ENCODE measurements at places on chromosomes 6 and 20.

DNA sequence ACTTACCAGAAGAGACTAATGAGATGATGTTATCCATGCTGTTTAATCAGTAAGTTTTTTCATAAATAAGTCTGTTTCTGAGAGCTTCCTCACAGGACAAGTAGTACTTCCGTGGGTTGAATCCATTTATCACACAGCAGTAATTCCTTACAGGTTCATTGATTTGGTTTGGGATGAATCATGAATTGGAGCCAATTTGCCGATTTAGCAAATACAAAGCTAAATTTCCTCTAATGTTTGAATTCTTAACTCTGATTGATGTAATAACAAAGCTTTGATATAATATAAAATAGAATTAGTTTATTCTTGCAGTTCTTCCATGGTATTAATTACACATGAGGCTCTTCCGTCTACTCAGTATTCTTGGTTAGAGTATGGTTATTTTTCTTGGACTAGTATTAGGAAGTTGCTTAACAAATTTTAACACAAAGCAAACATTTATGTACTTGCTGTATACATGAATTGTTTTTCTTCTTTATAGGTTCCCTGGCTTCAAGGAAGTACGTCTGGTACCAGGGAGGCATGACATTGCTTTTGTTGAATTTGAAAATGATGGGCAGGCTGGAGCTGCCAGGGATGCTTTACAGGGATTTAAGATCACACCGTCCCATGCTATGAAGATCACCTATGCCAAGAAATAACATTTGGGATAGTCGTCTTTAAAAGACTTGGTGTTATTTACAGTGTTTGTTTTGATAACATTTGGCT, 7.6 kb upstream of the OTOR start:
- DNase-seq = no peak

DNA sequence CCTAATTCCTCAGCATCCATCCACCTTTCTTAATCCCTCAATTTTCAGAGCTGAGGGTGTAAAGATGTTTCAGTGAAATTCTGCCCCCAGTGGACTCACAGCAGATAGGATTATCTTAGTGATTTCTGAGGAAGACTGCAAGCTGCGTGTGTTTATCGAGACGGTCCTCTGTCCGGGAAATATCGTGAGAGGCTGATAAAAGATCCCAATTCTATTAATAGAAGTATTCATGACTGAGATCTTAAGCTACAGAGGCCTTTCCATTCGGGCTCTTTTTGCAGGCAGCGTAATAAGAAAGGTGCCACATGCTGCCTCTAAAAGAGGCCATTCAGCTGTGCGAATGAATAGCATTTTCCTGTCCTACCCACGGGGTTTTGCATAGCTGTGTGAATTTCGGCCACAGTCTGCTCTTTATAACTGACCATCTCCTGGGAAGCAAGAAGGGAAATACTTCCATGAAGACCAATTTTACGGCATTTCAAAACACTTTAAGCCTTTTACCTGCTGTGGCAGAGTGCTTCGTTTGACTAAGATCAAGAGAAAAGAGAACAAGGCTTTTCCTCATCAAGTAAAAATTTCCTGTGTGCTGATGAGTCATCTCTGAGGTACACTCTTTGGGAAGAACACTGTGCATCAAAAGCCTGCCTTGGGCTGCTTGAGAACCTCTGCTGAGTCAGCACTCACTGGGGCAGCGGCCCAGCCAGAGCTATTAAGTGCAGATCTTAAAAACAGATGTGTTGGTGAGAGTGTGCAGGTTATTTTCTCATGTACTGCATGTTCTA, 208.8 kb downstream of the ARHGAP18 start:
- DNase-seq = no peak

- DNase-seq = no peak
These were observed 29.1 kb upstream of the C20orf203 start for GRCh38 chr20:32702706-32703425.

- no peak for DNase-seq
These were observed 152.3 kb upstream of the NEDD9 start for GRCh38 chr6:11384531-11385309.

DNA sequence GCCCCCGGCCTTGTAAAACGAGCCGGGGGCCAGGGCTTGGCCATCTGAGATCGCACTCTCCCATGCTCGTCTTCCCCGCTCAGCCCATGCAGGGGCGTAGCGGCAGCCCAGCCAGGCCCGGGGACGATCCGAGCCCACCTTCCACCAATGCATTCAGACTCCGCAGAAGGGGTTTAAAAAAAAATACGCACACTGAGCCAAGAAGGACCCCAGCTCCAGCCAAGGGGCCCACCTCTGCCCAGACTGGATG, 320 bp downstream of the GSTA4 start:
- DNase-seq = no peak

- no peak for DNase-seq
These were observed 191.3 kb upstream of the FOXA2 start for GRCh38 chr20:22775671-22776139.

DNA sequence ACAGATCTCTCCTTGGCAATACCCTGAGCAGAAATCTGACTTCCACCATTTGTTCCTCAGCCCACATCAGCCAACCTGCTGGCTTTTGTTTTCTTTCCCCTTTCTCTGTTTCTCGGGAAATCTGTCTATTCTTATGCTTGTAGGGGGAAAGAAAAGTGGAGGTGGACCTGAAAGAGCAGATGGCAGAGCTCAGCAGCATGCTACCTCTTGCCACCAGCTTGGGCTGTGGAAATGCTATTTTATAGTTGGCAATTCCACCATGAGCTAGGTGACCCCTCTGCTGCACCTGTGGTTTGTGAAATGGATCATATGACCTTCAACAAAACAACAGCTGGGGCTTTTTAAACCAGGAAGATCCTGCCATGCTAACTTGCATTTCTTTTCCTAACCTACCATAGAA, 6.8 kb upstream of the SPATS1 start:
- no peak for DNase-seq

GRCh38 chr6:68252632-68253031, 382.4 kb upstream of the ADGRB3 start:
- no peak for DNase-seq

DNA sequence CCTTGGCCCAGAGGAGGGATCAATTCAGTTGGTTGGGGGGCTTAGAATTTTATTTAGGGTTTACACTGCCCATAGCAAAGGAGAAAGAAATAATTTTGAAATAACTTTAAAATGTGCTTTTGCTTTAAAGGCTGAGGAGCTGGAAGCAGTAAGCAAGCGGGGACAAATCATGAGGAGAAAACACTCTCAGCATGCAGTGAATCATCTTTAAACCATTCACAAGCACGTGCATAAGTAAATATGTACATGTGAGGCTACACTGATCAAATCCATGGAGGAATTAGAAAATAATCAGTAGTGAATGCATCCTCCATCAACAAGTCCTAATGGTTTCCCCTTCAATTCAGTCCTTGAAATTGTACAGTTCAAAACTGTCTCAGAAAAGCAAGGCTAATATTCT, 181.0 kb downstream of the MTFR2 start:
- no peak for DNase-seq

- no peak for DNase-seq
These were observed 1.4 kb downstream of the ELOVL5 start for GRCh38 chr6:53347250-53347920.

DNA sequence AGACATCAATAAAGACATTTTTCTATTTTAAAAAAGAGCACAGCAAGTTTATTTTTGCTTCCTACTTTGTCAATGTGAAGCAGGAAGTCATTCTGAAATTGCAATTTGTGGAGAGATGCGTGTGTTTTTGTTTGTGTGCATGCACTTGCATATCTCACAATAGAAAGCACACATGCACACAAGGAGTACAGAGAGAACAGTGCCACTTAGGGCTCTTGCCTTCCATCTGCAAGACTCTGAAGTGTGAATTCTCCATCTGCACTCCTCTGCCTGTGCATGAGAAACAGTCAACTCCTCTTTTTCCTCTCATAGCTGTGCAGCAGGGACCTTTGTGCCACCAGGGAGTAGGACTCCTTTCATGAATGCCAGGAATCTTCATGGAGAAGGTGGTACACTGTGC, 316.3 kb upstream of the CNR1 start:
- no peak for DNase-seq

DNA sequence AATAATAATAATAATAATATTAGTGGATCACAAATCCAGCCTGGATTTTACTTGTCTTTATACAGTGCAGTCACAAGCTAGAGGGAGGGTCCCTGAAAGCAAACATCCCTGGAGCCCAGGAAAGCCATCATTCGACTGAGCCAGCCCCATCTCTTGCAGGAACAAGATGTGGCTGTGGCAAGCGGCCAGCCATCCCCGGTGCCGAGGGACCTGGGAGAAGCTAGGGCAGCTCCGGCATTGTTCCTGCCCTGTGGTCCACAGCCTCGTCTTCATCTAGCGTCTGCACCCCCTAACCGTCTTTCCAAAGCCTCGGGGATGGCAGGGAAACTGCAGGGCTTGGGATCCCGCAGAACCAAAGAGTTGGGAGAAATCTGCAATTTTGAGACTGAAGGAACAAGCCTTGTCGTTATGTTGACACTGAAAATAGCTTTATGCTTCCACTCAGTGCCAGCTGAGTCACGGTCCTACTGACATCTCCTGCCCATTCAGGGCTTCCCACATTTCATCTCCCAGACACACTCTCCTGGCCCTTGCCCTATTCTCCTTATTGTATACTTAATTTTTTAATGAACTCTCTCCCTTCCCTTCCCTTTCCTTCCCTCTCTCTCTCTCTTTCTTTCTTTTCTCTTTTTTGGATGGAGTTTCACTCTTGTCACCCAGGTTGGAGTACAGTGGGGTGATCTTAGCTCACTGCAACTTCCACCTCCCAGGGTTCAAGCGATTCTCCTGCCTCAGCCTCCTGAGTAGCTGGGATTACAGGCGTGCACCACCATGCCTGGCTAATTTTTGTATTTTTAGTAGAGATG, 62.5 kb upstream of the ZNFX1 start:
- DNase-seq = no peak

- no peak for DNase-seq
These were observed 89.2 kb downstream of the RSPH3 start for GRCh38 chr6:158910484-158911440.

GRCh38 chr6:6695625-6696276, 107.2 kb downstream of the LY86 start:
- DNase-seq = no peak

DNA sequence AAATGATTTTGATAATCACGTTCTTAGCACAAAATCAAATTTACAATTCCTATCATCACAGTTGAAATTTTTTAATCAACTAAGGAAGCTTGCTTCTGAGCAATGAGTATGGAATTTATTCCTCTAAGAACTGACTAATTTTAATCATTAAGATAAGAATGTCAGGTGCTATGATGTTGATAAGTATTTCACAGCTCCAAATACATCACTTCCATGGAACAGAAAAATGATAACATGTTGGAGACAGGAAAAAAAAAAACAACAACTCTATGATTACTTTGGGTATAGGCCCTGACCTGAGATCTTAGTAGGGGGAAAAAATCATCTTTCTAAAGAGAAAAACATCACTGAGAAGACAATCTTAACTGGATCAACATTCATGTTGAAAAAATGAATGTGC, 89.4 kb upstream of the BMP2 start:
- no peak for DNase-seq

DNA sequence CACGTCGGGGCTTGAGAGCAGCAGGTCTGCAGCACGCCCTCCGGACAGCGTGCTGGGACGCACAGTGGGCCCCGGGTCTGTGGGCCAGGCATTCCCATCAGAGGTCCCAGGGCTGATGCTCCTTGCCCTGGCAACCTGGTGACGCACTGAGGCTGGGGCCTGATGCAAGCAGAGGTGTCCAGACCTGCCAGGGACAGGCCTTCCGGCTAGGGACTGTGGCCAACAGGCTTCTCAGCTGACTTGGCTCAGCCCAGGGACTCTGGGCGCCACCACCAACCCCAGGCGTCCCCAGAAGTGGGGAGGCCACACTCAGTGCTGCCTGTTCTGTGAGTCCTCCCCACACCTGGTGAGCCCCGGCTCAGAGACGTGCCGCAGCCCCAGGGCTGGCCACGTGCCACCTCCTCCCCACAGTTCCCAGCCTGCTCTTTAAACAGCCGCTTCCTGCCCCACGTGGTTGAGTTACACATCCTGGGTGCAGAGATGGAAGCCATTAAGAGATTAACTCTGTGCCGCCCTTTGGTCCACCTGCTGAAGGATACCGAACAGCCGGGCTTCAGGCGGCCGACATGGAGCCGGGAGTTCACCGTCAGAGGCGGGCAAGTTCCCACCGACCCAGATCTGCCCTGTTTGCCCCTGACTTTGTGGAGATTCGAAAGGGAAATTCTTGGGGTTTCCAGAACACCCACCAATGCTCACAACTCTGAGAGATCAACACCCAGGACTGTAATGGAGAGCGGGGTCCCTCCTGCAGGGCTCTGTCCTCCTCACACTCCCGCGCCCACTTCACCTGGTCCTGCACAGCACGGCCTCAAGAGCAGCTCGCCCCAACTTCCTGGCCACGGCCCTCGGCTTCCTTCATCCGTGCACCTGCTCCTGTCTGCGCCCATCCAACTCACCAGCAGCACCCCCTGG, 37.6 kb upstream of the ZBP1 start:
- no peak for DNase-seq

- no peak for DNase-seq
These were observed 100.5 kb downstream of the LMBRD1 start for GRCh38 chr6:69696273-69696672.

DNA sequence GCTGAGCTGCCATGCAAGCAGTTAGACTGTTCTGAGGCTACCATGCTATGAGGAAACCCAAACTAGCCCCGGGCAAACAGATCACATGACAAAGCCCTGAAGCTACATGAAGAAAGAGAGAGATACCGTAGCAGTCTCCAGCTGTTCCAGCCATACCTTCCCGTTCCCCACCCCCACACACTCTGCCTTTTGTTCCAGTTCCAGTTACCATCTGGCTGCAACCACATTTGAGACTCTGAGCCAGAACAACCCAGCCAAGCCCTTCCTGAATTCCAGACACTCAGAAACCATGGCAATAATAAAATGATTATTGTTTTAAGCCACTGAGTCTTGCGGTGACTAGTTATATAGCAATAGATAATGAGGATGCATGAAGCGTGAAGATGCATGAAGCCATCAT, 28.3 kb downstream of the RIN2 start:
- DNase-seq = no peak

- DNase-seq = no peak
These were observed 79.5 kb downstream of the ERMARD start for GRCh38 chr6:169830876-169831275.

DNA sequence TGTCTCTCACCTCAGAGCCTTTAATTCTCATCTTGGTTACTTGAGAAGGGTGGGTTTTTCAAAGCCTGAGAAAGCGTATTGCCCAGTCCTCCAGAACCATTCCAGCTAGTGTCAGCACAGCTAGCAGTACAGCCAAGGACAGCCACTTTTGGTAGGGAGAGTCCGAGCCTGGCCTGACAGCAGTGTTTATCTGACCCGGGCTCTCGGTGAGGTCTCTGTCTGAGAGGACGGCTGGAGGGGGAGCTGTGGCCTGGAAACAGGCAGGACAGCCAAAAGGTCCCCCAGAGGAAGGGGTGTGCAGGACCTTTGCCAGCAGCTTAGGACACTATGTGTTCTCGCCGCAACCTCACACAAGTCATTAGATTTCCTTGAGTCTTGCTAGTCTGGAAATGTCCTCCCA, 38.8 kb downstream of the LYRM2 start:
- DNase-seq = no peak

- no peak for DNase-seq
These were observed 1.1 kb upstream of the SLC35B2 start for GRCh38 chr6:44258325-44258863.

GRCh38 chr6:72657407-72658197, 35.7 kb downstream of the KCNQ5 start:
- no peak for DNase-seq
